Upper lobe of left lung (tissue), 6 donors: ENCODE measurements at places on chromosomes 7 and 10. TPM values are rescaled to one million over a fixed set of nuclear protein-coding genes. Genes with fewer than 3 reads are reported as not detected.

GRCh38 chr7:90706072-90706716 lies 110.1 kb downstream of the CDK14 start:
- DNase-seq, result no peak

INHBA gene
- total RNA-seq, result 6.7 TPM

OR9A2 gene
- total RNA-seq, result not detected

SEMA3E gene
- total RNA-seq, result 14.2 TPM

NUDCD3 gene
- 55.0 TPM for total RNA-seq

GRCh38 chr7:133860628-133861335 lies 266.4 kb upstream of the LRGUK start:
- no peak for DNase-seq

GRCh38 chr10:33126742-33127141 lies 168.7 kb upstream of the ITGB1 start:
- DNase-seq, result no peak

DNA sequence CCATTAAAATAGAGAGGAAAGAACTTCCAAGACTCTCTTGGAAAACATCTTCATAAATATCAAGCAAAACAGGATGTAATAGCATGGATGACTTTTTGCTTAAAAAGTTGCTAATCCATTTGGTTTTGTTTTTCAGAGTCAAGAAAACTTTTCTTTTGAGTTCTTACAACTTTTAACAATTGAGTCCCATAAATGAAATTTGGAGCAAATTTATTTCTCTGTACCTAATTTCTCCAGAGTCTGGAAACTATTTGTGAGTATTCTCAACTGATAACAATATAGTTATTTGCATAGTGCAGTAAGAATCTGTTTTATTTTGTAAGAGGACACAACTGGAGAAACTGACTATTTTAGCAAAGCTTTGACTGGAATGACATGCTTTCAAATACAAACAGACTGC lies 606.3 kb upstream of the IGFBP3 start:
- no peak for DNase-seq

- no peak for DNase-seq
These were observed 88.9 kb downstream of the APBB1IP start for GRCh38 chr10:26527018-26527417.

SPDYE2B gene
- total RNA-seq, result not detected

FLNC gene
- total RNA-seq, result 19.6 TPM

DNA sequence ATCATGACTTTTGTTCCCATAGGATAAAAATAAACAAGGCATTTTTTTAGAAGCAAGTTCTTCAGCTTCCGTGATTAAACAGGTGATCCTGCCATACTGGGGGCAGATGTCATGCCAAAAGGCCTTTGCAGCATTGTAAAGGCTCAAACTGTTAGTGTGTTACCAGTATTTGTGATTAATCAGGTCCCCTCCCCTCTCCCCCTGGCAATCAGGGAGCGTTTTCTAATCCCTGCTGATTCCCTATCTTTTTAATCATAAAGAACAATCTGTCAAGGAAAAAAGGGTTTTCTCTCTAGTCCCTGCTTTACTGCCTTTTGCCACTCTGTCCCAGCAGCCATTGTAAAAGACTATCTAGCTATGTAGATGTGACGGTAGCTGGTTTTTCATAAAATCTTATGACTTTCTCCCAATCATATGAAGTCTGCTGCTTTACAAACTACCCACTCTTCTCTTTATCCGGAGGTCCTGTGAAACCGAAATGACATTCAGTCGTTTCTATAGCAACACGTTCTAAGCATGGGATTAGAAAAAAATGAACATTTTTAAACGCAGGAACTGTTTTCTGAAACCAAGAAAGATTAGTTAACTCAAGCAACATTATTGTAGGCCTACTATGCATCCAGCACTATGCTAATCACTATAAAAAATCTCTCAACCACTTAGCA lies 210.9 kb downstream of the RNLS start:
- no peak for DNase-seq

- DNase-seq, result no peak
These were observed 28.7 kb upstream of the ARHGAP22 start for GRCh38 chr10:48633381-48634197.

- DNase-seq, result no peak
These were observed 28.7 kb downstream of the LYZL1 start for GRCh38 chr10:29317423-29318021.

GRCh38 chr10:123835575-123835974 lies 56.0 kb downstream of the CPXM2 start:
- DNase-seq, result no peak

GRCh38 chr10:44380829-44381600 lies 3.9 kb downstream of the CXCL12 start:
- peak; percentile 7 for DNase-seq

DNA sequence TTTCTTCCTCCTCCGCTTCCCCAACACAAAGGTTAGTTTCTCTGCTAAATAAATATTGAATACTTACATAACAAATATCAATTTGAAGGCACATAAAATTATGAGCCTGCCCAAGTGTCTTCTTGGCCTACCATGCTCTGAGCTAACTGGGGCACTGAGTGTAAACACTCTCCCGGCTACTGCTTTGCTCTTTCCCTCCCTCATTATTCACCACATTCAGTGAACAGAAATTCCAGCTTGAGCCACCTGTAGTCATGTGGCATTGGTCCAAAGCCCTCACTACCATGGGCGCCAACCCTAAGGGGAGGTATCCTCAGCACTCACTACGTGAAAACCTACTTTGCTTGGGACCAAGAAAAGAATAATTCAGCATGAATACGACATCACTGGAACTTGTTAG lies 409.0 kb downstream of the KCNMA1 start:
- no peak for DNase-seq

DNA sequence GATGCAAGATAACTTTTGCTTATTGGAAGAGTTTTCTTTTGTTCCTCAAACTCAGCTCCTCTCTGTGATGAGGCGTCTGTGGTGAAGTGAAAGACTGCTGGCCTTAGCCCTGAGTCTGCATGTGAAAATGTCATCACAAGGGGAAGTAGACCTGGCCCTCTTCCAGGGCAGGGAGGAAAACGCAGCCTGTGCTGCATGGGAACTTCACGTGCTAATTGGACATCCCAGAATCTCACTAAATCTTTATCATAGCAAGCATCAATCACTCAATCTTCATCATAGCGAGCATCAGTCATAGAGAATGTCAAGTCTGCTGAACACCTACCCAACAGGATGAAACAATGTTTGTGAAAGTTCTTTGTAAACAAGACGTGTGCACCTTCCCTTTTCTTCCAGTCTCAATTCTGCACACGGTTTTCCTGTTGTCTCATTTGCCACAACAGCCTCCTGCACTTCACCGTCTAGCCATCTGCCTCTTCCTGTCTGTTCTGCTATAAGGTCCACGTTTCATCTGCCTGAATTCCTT lies 314.6 kb downstream of the FRMD4A start:
- DNase-seq, result peak; percentile 55

GRCh38 chr10:86078639-86079035 lies 288.0 kb downstream of the GRID1 start:
- DNase-seq, result no peak

DNA sequence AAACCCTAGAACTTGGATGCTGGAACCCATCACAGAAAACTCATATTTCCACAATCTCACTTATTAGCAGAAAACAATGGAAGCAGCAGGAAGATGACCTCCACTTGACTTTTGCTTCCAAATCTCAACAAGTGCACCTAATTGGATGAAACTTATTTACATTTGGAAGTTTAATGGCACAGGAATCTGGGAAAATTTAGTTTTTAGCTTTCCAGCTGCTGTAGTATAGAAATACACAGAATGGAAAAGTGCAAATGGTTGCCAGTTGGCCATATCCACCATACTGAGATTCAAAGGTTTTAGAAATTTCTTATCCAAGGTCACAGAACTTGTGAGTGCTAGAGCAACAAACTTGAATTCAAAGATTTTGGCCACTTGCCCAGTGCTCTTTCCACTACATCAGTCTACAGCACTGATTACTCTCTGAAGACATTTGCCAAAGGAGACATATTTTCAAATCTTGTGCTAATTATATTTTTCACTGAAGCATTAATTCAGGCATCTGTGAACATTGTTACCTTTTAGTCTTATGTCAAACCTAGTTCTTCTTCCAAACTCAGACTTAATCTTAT lies 9.3 kb upstream of the AHR start:
- DNase-seq, result peak; percentile 62

- peak; percentile 10 for DNase-seq
These were observed 9.2 kb downstream of the MKI67 start for GRCh38 chr10:128116851-128117615.

DNA sequence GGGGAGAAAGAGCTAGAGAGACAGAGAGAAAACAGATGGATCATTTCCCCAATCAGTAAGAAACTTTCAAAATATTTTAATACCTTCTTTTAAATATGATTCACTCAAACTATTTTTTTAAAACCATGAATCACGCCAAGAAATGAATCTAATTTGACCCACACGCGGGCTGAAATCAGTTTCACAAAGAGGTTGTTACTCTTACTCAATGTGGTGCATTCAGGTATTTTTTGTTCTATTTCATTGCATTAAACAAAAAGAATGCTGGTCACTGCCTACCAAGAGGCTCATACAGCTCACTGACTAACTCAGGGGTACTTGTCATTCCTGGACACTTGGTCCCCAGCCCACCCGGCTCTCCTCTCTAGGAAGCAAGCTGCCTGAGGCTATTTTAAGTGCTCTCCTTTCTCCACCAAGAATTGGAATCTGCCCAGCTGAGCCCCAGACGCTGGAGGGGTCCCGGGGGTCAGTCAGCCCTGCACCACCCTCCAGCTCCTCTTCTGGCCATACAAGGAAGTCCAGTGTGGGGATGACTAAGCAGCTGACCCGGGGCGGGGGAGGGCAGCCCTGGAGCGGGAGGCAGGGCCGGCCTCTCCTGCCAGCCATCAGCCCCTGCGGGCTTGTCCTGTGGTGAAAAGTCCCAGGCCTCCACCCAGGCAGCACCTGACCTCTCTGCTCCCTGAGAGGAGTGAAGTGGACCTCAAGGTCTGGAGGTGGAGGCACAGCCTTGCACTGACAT lies 21.7 kb upstream of the PFKP start:
- peak; percentile 88 for DNase-seq

DNA sequence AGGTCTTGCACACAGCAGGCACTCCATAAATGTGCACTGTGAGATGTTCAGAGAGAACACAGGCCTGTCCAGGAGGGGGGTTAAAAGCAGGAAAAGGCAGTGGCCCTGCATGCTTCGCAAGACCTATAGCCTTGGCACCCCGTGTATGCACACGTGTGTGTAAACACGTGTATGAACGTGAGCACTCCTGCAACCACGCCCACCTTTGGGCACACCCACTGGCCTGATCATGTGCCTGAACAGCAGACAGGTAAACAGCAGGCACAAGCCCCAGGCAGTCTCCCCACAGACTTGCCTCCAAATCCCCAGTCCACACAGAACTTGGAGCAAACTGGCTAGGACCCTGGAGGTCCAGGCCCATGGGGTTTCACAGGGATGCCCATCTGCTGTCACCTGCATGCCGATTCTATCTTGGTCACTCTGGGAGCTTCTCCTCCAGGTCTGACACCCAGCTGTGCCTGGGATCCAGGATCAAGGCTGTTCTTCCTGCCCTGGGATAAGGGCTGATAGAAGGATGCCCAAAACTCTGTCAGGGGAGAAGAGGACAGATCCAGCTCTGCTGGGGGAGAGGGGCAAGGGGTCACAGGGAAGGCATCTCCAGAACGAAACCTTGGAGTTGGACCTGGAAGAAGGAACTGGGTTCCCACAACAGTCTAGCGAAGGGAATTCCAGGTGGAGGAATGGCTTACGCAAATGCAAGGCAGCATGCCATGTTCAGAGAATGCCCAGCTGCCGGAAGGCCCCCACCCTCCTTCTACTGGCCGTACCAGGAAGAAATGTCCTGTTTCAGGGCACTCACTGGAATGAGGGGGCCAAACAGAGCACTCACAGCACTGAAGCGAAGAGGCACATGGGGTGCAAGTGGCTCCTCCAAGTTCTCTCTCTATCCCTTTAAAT lies 14.3 kb upstream of the ZMIZ1 start:
- DNase-seq, result no peak

GRCh38 chr10:96667401-96667800 lies 52.9 kb downstream of the PIK3AP1 start:
- DNase-seq, result no peak

CYP51A1 gene
- 132 TPM for total RNA-seq
